Activated T-helper 1 cell treated with Interleukin-2 at 50 U/mL for 16 hours (primary cell): ENCODE measurements at places on chromosomes 16 and 17.

- no peak for DNase-seq
These were observed 363.7 kb downstream of the SNX29 start for GRCh38 chr16:12340151-12340733.

DNA sequence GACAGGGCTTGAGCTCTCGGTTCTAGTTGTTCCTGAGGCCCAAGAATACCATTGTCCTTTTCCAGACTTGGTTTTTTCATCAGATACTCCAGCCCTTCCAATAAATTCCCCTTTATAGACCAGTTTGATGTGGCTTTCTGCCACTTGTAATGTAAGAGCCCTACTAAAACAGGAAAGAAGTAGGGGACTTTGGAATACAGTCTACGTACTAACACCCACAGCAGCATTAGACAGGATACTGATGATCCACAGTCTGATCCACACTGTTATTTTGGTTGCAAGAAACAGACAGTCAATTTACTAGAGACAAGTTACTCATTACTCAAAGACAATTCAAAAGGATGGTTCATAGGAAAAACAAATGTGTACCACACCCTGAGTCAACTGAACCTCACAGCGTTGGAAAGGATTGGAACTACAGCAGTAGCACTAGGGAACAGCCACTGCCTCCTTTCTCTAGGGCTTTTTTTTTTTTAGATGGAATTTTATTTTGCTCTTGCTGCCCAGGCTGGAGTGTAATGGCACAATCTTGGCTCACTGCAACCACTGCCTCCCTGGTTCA, 45.9 kb upstream of the MED13 start:
- DNase-seq, result no peak

GRCh38 chr16:76194616-76195015, 82.6 kb upstream of the CNTNAP4 start:
- DNase-seq, result no peak

DNA sequence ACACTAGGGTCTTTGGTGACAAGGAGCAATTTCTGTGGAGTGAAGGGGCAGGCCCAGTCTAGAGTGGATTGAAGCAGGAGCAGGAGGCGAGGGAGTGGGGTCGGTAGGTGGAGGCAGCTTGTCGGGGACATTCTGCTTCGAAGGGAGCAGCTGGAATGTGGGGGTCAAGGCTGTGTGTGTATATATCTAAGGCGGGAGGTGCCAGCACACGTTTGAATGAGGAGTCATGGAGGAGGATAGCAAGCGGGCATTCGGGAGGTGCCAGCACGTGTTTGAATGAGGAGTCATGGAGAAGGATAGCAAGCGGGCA, 17.7 kb downstream of the NT5M start:
- DNase-seq, result no peak

DNA sequence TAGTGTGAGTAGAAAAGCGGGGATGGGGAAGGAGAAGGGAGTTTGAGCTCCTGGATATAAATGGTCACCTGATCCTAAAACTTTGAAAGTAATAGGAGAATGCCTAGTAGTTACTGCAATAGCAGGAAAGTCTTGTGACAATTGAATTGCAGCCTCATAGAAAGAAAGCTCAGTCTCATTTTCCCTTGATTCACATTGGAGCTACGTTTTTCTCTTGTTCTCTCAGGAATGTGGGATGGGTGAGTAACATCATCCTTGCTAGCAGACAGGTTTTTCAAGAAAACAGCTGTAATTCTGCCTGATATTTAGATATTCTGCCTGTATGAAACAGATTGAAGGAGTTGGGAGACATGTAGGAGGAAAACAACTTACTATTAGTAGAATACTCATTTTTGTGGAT, 25.3 kb downstream of the SF3B3 start:
- no peak for DNase-seq

DNA sequence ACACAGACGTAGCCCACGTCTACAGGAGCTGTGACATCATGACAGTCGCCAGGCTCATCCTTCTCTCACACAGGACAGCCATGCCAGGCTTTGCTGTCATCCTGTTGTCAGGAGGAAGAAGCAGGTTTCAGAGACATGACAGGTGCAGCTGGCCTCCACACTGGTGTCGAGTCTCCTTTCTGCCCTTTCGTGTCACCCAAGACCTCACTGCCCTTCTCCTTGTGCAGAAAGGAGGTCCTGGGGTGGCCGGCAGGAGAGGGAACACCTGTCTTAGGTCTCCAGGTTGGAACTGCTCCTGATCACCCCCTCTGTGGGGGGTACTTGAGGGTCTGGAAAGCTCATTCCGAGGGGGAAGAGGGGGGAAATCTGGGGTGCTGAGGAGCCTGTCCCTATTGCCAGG, 41.6 kb upstream of the IRF8 start:
- DNase-seq, result no peak

DNA sequence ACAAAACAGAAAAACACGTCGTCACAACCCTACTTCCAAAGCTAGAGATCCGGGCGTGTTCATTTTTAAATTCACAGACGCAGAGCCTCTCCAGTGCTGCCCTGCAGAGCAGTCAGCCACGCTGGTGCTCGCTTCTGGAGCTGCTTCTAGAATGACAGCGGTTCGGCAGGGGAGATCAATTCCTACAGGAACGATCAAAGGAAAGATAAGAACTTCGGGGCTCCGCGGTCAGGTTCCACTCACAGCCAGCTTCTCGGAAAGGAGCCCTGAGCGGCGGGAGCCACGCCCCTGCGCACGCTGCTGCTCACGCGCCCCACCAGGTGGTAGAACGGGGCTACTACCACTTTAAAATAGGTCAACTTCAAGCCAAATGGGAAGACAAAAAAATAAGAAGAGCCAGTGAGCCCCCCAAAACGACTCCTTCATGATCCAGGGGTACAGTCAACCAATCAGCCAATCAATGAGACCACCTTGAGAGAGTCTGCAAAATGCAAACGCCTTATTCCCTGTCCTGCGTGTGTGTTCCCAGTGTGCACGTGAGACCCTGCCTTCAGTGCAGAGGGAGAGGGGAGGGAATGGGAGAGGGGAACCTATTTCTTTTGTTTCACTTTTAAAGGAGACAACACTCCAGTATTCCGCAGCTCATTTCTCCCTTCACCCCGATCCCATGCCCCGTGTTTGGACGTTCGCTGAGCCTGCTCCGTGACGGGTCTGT, 209.7 kb downstream of the RBFOX3 start:
- DNase-seq, result peak; percentile 56

- DNase-seq, result no peak
These were observed 149.2 kb upstream of the TBX2 start for GRCh38 chr17:61250335-61250890.

GRCh38 chr17:81656118-81656743, at the start of gene PDE6G:
TSS of gene PDE6G (minus strand) at chr17:81656542. CDS start at chr17:81653305, 3,237 bp downstream.
- no peak for DNase-seq

DNA sequence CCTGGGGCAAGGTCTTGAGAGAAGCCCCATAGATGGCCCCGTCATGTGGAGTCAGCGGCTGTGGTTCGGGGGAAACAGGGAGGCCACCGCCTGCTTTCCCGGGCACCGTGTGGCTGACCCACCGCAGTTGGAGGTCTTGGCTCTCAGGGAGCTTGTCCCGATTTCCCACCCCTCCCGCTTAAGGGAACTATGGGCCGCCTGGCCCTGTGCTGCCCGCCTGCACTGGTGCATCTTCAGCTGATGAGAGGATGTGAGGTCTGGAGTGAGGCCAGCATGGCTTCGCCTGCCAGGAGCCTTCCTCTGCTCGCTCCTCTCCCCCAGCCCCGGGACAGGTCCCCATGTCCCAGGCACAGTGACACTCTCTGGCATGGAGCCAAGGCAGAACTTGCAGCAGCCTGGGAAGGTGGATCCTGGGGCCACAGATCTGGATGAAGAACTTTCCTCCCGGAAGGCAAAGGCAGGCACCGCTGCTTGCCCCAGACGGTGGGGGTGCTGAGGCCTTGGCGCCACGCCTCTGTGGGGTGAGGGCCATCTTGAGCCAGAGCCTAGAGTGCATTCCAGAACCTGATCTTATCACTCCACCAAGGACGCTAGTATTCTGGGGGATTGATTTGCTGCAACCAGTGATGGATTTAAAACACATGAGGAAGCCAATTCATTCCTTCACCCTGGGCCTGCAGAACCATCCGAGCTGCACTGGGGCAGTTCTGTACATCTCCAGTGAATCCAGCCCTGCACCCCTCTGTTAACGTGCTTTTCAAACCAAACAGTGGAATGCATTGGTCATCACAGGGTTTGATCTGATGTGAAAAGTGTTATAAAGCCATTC, 178.6 kb upstream of the TNRC6C start:
- DNase-seq, result no peak

DNA sequence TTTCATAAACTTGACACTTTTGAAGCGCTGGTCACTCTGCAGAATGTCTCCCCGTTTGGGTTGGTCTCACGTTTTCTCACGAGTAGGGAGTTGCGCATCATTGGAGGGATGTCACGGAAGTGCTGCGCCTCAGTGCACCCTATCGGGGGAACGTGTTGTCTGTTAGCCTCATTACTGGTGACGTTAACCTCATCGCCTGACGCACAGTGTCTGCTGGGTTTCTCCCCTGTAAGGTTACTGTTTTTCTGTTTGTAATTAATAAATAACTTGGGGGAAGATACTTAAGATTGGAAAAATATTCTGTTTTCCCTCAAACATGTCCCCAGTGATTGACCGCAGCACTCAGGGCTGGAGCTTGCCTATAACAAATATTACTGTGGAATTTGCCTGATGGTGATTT, 26.7 kb downstream of the VAC14 start:
- DNase-seq, result no peak

GRCh38 chr16:78593352-78593751, 493.9 kb downstream of the WWOX start:
- DNase-seq, result no peak

GRCh38 chr16:48435906-48436305, 50.7 kb upstream of the SIAH1 start:
- no peak for DNase-seq

GRCh38 chr17:79045001-79045729, 21.2 kb downstream of the C1QTNF1 start:
- no peak for DNase-seq

DNA sequence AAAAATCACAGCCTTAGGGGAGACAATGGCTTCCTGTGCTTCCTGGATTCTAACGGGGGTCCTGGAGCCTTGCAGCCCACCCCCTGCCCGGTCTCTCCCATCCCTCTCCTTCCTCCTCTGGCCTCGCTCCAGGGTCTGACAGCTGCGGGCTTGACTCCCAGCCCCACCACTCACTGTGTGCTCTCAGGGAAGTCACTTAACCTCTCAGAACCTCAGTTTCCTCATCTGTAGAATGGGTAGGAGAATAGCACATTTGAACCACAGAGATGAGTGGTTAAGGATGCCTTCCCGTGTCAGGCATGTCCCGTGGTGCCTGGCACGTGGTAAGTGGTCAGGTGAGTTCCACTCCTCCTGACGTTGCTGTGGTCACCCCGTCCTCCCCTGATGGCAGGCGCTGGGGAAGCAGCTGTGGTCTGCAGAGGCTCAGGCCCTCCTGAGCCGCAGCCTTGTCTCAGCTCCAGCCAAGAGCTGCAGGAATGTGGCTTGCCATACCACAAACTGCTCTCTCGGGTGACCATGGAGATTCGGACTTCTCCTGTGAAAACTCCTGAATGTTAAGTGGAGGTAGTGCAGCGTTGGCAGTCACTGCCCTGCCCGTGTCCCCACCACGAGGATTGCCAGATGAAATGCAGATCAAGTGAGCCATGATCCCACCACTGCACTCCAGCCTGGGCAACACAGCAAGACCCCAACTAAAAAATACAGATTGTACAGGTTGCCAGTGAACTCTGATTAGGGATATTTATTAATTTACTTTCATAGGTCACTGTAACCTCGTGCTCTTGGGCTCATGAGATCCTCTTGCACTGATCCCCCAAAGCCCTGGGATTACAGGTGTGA, 85.7 kb downstream of the NT5M start:
- no peak for DNase-seq

GRCh38 chr17:81514489-81514738, 1.8 kb upstream of the ACTG1 start:
- DNase-seq, result no peak

DNA sequence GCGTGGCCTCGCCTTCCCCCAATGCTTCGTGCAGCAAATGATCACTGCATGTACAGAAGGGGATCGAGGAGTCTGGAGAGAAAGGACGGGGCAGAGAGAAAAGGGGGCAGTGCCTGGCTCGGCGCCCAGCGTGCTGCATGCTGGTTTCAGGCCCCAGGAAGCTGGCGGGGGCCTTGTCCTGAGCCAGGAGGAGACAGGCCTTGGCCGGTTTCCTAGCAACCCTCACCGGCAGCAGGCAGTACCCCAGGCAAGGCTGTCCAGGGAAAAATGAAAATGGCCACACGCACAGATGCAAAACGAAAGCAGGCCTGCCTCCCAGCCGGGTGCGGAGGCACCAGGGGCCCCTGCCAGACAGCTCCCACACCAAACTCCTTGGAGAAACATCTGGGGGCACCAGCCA, 126.3 kb downstream of the ZFHX3 start:
- no peak for DNase-seq

- DNase-seq, result no peak
These were observed 88.4 kb upstream of the ATF7IP2 start for GRCh38 chr16:10297341-10298006.

GRCh38 chr17:9071016-9071415, 49.7 kb downstream of the NTN1 start:
- DNase-seq, result no peak

DNA sequence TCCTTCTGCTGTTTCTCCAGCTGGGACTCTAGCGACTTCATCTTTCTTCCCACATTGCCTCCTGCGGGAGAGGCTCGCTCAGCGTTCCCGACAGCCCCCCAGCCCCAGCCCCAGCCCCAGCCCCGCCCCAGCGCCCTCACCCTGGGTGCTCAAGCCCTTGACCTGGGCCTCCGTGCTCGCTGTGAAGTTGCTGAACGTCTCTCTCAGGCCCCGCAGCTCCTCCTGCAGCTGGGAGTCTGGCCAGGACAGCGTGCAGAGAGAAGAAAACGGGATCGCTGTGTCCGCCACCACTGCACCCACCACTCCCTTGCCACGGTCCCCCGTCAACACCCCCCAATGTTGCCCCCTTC, 2.4 kb downstream of the ASGR1 start:
- no peak for DNase-seq

DNA sequence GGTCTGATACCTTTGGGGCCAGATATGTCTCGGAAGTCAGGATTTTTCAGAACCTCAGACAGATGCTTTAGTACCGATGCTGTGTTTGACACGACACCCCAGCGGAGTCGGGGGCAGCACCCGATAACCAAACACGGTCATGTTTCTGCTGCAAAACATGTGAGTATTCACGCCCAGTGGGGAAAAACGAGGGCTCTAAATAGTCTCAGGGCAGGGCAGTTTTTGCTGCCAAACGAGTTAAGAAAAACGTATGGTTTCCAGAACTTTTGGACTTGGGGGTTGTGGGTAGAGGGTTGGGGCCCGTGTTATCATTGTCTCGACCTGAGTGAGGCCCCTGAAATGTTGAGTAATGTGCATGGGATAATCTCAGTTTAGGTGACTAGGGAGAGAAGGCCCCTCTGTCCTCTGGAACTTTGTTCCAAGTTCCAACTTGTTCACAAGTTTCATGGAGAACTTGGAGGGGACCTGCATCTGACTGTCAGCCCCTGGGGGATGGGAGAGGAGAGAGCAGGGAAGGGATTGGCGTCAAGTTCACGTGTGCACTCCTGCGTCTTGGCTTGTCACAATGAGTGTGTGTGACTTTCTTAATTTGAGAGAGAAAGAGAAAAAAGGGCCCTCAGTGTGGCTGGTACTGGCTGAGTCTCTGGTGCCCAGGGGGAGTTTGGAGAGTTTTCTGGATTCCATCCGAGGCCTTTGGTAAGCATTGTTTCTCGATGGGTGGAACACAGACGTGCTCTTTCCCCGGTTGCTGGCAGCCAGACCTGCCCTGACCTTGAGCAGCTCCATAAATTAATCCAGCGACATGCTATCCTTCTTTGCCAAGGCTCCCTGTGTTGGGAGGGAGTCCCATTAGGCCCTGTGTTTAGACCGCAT, 83.9 kb upstream of the CIBAR2 start:
- no peak for DNase-seq
